ENCODE measurements at places on chromosomes 5 and 9.

DNA sequence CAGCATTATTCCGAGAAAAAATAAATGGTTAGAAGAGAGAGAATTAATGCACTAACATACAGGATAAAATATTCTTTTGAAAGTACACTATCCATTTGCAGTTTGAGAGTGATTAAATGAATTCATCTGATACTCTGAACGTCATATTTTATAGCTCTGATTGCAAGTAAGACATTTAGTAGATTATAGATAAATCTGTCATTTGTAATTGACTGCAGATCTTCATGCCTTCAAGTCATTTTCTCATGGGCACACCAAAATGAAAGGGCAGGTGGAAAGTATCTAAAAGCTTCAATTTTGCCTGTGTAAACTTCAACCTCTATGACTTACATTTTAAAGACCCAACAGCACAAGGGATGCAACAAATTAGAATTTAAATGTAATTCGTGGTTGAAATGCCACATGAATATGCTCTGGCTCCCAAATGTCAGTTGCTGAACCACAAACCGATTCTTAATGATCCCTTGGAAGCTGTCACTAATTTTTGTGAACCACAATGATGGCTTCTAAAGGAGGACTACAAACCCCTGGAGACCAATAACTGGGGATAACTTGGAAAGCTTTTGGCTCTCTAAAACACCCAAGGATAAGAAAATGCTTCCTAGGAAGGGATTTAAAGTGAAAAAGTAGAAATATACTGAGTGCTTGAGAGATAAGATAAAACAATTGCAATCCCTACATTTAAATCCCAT, 3.9 kb downstream of the TYRP1 start:
- DNase-seq, result no peak

DNA sequence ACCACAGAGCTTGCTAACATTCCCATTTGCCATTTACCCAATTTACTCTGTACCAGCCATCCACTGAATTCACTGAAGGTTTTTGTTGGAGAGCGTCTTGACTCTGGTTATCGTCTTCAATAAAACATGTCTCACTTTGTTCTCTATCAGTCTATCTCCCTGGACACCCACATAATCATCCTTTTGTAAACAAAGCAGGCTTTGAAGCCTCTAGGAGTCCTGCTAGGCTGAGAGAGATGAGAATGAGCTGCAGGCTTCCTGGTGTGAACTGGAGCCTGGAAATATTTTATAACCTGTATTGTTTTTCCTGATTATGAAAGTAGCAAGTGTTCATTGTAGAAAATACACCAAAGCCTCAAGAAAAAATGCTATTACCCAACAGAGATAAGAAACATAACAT, 140.6 kb upstream of the ZNF366 start:
- no peak for DNase-seq

DNA sequence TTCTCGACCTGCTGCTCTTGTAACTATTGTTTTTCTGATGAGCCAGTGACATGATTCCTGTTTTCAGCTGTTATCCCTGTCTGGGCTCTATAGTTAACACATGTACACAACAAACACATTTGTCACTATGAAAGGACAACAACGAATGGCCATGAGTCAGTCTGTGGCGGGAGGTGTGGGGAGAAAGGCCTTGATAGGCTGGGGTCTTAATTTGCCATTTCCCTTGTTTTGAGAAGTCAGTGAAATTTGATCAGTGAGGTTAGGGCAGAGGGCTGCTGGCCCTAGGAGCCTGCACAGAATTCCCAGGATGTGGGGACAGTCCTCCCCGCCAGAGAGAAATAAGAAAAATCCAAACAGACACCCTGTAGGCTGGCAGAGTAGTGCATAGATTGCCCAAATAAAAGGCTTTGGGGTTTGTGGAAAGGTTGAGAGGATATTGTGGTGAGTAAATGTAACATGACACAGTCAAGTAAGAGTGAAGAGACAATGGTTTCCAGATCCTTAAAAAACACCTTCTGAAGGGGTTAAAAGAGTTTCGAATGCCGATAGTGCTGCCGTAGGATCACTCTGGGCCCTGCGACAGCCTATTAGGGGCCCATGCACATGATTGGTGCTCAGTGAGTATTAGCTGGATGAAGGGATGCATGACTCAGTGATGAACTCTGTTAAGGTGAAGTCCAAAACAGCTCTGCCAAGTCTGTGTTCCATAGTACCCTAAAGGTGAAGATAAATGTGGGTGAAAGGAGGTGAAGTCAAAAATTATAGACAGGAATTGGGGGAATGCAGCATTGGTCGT, 110.9 kb upstream of the PRRC1 start:
- DNase-seq, result no peak

DNA sequence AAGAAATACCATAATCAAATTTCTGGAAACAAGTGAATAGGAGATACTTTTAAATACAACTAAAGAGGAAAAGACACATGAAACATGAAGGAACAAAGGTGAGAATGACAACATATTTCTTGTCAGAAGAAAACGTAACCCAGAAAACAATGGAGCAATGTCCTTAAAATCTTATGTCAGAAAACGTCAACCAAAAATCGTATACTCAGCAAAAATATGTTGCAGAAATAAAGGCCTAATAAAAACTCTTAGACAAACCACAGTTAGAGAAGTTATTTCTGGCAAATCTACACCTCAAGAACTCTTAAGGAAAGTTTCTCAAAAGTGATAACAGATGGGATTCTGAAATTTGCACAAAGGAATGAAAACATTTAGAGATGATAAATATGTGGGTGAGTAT, 66.3 kb upstream of the FBXL7 start:
- DNase-seq, result no peak

- no peak for DNase-seq
Observed at GRCh38 chr5:14209222-14209822, 66.2 kb downstream of the TRIO start.

DNA sequence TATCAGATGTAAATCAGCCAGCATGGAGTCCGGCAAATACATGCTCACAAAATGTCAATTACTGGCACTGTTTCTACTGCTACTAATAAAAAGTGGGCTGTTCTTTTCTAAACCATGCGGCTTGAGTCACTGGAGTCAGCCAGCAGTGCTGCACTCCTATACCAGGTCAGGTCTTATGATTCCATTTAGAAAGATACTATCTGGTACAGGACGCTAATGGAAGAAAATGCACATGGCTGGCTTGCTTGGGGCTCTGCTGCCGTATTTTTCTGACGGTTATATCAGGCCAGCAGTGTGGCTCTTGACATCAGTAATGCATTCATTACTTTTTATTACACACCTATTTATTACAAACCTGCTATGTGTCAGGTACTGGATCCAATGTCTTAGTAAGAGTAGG, 74.3 kb downstream of the NDFIP1 start:
- no peak for DNase-seq

- DNase-seq, result no peak
Observed at GRCh38 chr5:154478224-154478565, at the start of gene HAND1. TSS of gene HAND1 (minus strand) at chr5:154478227. CDS start at chr5:154478008, 219 bp downstream.

DNA sequence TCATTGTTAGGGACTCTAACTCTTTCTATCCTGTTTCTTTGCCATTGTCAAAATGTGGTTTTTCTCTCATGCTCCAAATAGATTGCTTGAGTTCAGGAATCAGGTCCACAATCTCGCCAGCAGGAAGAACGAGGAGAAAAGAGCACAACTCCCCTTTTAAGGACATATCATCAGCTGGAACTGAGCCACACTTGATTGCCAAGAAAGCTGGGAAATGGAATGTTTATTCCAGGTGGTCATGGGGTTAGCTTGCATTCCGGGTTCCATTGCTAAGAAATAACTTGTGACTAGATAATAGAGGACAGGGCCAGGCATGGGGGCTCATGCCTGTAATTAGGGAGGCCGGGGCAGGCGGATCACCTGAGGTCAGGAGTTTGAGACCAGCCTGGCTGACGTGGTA, 32.4 kb upstream of the C9orf57 start:
- DNase-seq, result no peak

DNA sequence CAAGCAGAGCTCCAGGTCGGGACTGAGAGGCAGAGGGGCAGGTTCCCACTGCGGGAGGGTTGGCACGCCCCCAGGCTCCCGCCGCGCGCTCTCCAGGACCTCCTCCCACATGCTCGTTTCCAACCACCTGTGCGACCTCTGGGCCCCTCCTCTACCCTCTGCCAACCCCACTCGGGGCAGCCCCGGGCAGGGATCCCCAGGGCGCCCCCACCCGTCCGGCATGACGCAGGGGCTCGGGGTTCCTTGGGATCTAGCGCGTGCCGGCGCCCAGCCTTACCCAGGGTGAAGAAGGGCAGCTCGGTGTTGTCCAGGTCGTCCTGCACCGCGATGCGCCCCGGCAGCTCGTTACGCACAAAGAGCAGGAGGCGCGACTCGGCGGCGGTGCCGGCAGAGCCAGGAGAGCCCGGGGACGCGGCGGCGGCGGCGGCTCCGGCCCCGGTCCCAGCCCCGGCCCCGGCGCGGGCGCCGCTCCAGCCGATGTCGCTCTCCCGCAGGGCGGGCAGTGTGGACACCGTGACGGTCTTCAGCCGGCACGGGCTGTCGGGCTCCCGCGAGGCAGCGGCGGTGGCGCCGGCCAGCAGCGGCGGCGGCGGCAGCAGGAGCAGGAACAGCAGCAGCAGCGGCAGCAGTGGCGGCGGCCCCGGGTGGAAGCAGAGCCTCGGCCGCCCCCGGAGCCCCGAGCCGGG, 494 bp downstream of the ASTN2 start:
- DNase-seq, result no peak

DNA sequence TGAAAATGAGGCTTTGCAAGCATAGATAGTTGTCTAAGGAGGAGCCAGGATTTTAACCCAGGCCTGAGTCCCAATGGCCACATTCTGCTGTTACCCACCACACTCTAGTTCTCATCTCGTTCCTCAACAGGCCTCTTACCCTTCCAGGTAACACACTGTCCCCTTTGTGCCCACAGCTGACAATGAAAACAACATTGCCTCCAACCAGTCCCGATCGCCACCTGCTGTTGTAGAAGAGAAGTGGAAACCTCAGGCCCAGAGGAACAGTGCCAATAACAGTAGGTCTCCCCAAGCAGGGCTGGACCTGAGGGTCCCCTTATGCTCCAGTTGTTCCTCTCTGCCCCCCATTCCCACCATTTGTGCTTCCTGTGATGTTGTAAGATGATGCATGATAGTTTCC, 30.4 kb downstream of the AMBP start:
- DNase-seq, result no peak

DNA sequence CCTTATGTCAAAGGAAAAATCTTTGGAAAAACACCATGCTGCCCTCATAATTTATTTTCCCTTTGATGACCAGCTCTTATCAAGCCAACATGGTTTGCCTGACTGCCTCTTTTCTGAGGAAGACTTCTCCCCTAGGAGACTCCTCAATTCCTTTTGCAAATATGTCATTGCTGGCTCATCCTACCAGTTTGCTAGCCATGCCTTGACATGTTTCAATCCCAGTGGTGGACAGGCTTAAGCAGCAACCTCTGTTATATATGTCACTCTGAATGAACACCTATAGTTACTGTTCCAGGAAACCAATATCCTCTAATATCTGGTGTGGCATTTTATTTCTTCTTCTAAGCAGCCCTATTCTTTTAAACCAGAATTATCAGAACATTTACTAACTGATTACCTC, 615.8 kb downstream of the HTR1A start:
- no peak for DNase-seq

DNA sequence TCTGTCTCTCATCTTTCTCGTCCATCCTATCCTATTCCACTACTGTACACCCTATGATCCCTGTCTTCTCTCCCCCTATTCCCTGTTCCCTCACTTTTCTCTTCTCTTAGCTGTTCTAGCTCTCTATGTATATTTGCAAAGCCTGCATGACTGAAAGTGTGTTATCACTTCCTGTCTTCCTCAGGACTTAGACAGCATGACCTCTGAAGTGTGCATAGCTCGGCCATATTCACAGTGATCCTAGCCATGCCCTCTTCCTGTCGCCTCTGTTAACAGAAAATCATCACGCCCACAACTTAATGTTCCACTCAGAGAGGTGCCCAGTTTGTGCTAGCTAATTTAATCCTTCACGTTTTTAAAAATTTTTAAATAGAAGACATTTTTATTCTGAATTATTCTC, 35.8 kb upstream of the CDH6 start:
- no peak for DNase-seq

DNA sequence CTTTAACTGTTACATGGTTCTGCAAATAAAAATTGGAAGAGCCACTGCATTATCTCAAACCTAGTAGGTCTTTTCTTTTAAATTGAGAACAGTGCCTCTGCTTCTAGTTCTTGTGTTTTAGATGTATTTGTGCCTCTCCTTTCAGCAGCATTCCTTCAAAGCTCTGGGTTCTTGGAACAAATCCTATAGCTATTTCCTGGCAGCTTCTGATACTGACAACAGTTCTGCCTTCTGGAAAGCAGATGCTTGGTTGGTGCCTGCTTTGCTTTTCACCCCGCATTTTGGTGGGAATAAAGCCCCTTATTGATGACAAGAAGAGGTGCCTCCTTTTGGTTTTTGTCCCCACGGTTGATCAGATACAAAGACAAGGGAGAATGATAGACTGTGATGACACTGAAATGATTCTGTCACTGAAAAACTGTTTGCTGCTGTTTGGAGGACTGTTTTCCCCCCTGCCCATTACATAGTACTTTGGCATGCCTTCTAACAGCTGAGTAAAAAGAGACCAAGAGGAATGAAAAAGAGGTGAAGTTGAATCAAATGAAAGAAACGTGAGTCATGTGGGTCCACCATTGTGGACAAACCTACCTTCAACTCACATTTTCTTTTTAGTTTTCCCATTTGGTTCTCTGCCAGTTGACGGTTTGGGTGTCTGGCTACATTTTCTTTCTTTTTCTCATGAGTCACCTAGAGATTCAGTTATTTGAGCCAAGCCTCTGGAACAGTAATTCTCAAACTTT, 5.6 kb downstream of the PTCD2 start:
- no peak for DNase-seq

DNA sequence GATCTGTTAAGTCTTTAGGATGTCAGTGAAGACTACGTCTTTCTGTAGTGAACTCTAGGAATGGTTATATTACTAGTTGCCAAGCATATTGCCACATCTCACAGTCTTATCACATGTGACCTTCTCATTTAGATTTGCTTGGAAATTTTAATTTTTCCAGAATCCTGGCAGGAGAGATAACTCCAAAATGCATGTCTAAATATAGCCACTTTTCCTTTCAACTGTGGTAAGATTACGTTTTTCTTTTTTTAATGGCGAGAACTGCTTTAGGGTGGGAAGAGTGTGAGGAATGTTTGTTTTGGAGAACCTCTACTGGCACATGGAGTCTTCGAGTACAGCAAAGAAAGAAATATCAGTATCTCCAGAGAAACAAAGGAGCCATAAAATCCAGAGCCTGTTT, 91.7 kb upstream of the ADAMTSL1 start:
- no peak for DNase-seq
